ENCODE measurements at places on chromosomes 6 and 20.

DNA sequence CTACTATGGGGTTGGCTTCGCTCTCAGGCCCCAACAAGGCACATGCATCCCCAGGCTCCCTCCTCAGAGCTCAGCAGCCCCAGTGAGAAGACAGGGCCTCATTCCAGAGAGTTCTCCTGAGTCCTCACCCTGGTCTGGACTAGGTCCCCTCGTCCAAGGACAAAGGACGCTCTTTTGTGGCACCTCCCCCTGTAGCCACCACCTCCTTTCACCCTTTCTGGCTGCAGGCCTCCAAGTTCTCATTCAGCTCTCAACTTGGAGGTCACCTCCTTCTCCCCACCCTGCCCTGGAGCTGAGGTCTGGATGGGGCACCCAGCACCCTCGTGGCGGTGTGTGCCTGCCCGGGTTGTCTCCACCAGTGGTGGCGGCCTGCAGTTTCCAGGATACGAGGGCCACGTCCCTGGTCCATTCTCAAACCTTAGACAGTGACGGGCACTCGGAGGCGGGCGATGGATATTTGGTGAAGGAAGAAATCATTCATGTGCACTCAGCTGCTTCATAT lies 2.5 kb downstream of the UNC93A start:
- DNase-seq, result no peak

DNA sequence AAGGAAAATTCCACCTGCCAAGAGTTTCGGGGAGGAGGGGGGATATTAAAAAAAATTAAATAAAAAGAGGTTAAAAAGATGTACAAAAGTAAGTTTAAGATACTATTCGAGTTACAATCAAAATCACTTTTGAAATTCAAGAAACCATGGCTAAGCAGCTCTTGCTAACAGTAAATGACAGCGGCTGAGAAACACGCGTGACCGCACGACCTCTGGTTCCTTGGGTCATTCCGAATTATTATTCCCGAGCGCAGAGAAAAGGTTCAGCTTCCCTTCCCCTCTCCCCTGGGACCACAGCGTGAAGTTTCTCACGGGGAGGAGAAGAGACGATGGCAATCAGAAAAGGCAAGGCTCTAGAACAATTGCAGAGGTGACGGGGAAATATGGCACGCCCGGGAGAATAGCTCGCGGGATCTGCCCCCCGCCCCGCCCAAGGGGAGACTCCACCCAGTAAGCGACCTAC lies 496 bp downstream of the TMEM242 start:
- DNase-seq, result peak; percentile 79

- DNase-seq, result no peak
These were observed 31.0 kb upstream of the PTCHD4 start for GRCh38 chr6:48141975-48142374.

GRCh38 chr6:157638779-157639178 lies 184.3 kb upstream of the SNX9 start:
- DNase-seq, result no peak

DNA sequence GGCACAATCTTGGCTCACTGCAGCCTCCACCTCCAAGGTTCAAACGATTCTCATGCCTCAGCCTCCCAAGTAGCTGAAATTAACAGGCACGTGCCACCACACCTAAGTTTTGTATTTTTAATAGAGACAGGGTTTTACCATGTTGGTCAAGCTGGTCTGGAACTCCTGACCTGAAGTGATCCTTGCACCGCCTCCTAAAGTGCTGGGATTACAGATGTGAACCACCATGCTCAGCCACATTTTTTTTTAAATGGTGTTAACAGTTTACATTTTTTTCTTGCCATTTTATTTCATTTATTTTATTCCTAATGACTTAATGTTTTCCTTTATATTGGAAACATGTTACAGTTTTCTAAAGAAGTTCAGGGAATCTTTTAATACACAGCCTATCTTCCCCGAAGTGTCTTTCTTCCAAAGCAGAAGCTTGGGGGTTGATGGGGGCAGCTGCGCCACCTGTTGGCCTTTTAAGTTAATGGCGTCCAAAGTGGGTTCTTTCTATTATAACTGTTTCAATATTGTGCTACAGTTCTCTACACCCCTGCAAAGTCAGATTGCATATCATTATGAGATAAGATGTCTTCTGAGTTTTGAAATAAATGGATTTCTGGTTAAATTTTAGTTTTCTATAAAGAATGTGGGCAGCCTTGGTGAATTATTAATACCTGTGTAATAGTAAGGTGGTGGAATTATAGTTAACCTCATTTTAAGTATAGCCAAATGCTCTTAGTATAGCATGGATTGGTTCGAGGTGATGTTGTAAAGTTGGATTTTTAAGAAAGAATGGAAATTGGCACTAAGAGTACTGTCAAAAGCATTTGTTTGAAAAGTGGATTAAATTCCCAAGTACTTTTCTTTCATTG lies 42.0 kb upstream of the PLCG1 start:
- DNase-seq, result peak; percentile 57

- DNase-seq, result no peak
These were observed 106.1 kb upstream of the TMEM170B start for GRCh38 chr6:11431455-11431937.

- no peak for DNase-seq
These were observed 35.4 kb upstream of the PBOV1 start for GRCh38 chr6:138253731-138254130.

DNA sequence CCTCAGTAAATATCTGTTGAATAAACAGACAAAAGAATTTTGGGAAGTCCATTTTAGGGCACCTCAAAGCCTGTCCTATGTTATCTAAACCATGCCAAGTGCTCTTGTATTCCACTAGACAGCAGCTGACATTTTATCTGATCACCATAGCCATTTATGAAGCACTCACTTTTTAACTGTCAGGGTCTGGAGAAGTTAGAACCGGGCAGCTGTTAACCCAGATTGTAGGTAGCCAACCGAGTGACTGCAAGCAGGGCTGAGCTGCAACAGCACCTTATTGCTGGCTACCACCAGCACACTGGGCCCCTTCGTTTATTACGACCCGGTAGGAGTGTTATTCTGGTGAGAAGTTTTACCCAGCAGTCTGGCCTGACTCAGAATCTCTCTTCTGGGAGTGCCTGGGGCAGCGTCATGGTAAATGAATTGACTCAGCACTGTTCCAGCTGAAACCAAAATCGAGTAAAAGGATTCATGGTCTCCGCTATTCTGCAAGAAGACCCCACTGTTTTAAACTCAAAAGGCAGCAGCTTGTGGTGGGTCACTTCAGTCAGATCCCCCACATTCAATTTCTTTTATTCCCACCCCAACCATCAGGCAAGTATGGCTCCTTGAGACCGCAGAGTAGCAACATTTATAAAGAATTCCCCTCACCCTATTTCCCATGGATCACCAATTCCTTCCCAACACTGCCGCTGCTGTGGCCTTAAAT lies 1.7 kb downstream of the UBE2V1 start:
- DNase-seq, result no peak

DNA sequence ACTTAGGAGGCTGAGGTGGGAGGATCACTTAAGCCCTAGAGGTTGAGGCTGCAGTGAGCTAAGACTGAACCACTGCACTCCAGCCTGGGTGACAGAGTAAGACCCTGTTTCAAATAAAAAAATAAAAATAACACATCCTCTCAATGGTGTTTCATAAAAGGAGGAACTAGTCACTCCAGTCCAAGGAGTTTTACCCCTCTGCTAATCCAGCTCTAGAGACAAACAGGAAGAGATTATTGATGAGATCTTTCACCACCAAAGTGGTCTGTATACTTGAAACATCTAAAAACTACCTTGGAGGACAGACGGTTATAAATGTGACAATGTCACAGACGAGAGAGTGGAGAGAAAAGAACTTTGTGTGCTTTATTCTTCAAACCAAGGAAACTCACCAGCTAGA lies 58.2 kb downstream of the PIGU start:
- no peak for DNase-seq

DNA sequence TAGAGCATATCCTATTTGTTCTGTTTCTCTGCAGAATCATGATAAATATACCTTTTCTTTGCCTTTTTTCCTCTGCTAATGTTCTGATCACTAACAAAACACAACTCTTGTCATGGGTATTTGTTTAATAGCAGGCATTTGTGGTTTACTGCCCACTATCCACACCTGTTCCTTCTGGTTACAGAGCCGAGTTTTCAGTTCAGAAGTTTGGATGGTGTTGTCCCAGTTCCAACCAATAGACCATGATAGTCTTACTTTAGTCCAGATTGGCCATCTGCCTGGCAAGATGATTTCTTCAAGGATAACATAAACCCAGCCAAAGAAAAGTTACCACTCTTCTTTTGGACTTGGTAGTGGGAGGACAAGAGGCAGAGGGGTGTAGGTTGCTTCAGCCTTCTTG lies 211.2 kb downstream of the TFAP2A start:
- DNase-seq, result no peak

- DNase-seq, result no peak
These were observed 47.3 kb upstream of the HIVEP1 start for GRCh38 chr6:11964729-11965335.

DNA sequence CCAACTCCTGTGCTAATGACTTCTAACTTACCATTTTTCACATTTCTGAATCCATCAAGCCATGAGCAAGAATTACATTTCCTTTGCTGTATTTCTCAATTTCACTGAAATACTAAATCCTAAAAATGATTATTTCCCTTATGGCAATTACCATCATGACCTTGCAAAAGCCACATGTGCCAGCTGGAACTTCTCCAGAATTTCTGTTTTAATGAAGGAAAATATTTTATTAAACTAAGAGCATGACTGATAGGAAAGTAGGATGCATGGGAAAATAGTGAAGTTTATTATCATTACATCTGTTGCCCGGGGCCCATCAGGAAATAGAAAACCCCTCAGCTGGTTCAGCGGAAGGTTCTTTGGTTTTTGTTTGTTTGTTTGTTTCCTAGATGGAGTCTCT lies 14.4 kb upstream of the TMEM242 start:
- DNase-seq, result no peak

- no peak for DNase-seq
These were observed 157.4 kb downstream of the TSHZ2 start for GRCh38 chr20:53129563-53129962.

- no peak for DNase-seq
These were observed 1143.8 kb upstream of the MAP3K7 start for GRCh38 chr6:91730710-91731109.

DNA sequence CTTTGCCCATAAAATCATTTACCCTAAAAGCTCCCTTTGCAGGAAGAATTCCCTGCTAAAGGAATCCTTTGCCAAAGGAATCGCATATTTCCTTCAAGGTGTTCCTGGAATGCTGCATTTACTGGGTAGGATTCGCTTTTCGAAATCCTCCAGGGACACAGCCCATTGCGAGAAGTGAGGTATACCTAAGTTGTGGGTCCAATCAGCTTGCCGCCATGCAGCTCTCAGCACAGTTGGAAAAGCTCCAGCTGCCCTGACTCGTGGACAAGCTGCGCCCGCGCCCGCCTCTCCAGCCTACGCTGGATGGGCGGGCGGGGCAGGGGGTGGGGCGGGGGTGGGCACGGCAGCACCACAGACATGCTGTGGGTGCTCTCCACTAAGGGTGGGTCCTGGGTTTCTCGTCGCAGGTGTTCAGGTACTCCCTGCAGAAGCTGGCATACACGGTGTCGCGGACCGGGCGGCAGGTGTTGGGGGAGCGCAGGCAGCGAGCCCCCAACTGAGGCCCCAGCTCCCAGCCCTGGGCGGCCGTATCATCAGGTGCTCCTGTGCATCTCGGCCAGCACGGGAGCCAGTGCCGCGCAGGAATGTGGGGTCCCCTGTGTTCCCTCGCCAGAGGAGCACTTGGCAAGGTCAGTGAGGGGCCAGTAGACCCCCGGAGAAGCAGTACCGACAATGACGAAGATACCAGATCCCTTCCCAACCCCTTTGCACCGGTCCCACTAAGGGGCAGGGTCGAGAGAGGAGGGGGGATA lies 1.4 kb downstream of the NNAT start:
- DNase-seq, result no peak

GRCh38 chr20:43736588-43737158 lies 9.9 kb upstream of the GTSF1L start:
- DNase-seq, result no peak

DNA sequence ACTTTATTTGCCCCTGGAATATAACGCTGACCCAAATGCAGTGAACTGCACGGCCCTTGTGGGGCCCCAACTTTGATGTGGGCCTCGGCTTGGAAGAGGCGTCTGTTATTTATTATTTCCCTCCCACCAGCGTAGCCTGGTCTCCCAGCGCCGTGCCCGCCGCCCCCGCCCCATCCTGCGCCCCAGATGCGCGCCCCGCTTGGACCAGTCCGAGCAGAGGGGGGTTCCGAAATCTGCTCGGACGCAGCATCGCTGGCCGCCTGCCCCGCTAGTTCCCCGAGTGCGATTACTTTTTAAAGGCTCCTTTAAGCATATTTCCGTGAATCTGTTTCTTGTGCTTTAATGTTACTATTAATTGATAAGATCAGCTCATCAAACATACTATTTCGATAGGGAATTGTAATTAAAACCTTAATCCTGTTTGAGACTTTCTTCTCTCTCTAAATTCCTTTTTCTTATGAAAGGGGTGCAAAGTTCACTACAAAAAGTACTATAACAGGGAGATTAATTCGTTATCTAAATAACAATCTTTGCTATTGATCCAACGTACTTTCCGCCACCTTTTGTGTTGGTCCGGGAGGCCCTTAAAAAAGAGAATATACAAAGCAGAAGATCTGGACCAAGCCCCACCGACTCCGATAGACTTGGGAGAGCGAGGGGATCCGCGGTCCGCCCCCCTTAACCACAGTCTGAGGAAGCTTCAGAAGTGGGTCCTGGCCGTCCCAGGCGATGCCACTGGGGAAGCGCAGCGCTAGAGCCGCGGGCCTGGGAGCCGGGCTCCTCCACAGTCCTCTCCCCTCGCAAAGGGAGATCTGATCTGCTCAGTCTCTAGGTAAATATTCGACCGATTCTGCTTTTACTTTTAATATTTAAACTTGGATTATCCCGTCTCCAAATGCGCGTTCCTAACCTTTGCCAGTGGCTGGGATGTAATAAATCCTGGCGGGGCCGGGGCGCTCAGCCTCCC lies 10.2 kb downstream of the POU3F2 start:
- no peak for DNase-seq

GRCh38 chr20:47440857-47441773 lies 60.6 kb upstream of the NCOA3 start:
- no peak for DNase-seq

DNA sequence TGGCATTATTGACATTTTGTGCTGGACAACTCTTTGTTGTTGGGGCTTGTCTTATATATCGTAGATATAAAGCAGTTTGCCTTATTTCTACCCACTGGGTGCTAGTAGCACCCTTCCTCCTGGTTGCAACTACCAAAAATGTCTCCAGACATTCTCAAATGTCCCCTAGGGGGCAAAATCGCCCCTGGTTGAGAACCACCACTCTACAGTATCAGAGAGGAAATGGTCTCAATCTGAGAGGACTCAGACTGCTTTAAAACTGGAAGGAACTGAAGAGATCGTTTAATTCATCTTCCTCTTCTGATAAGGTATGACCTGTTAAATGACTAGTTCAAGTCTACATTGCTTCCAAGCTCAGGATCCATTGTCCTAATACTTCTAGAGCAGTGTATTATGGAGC lies 14.9 kb downstream of the SH3BGRL2 start:
- no peak for DNase-seq

DNA sequence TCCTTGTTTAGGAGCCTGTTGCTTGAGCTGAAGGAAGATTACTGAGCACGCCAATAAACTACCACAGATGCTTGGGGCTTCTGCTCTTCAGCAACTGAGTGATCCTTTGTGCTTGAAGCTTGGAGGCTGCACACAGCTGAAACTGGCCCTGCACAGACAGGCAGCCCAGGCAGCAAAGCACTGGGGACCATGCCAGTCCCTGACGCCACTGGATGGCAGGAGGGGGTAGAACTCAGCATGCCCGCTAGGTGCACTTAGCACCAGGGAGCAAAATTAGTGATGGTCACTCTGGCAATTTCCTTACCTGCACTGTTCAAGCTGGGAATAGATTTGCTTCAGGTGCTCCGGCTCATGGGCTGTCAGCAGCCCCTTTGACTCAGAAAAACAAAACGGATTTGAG lies 91.5 kb downstream of the FAM50B start:
- no peak for DNase-seq

All from Calu3 (cell line).